AG09319 (cell line): ENCODE measurements at places on chromosomes 11 and 22.

DNA sequence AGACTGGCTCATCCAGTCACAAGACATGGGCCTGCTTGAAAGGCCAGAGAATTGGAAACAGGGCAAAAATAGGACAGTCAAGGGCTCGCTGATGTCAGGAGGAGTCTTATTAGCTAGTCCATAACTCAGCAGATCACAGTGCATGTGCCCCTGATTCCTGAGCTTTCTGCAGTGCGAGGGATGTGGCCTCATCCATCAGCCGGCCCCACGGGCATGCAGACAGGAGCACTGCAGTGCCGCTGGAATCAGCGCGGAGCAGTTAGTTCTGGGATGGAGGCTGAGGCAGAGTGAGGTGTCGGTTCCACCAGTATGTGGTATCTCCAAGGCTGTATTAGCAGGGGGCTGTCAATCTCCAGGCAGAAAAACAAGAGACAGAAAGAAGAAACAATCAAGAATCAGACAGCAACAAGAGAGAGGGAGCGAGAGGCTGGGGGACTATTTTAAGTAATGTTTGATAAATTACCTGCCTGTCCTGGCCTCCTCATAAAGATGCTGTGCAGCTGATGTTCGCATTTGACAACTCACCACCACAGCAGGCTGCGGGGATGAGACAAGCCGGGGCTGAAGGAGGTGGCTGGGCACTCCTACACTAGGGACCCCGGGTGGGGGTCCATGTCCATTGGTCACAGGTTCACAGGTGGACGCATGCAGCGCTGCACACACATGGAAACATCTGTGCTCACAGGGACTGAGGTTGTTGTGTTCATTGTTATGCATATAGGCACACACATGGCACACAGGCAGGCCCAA is 167.2 kb downstream of the TRIM29 start:
- no peak for DNase-seq

DNA sequence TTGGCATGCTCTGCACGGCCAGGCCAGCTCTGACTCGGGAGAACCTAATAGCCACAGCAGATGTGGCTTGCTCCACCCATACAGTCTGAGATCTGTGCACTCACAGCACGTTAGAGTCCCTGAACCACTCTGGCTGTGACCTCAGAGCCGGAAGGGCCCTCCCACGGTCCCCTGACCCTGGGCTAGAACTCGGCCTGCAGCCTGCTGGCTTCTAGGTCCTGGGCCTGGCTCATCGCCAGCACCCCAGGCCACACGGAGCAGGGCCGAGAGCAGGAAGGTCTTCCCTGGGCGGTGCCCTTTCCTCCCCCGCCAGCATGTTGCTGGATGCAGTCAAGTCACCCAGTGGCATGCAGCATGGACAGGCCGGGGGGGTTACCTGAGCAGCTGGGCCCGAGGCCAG is 35.3 kb upstream of the TTLL12 start:
- DNase-seq = no peak

DNA sequence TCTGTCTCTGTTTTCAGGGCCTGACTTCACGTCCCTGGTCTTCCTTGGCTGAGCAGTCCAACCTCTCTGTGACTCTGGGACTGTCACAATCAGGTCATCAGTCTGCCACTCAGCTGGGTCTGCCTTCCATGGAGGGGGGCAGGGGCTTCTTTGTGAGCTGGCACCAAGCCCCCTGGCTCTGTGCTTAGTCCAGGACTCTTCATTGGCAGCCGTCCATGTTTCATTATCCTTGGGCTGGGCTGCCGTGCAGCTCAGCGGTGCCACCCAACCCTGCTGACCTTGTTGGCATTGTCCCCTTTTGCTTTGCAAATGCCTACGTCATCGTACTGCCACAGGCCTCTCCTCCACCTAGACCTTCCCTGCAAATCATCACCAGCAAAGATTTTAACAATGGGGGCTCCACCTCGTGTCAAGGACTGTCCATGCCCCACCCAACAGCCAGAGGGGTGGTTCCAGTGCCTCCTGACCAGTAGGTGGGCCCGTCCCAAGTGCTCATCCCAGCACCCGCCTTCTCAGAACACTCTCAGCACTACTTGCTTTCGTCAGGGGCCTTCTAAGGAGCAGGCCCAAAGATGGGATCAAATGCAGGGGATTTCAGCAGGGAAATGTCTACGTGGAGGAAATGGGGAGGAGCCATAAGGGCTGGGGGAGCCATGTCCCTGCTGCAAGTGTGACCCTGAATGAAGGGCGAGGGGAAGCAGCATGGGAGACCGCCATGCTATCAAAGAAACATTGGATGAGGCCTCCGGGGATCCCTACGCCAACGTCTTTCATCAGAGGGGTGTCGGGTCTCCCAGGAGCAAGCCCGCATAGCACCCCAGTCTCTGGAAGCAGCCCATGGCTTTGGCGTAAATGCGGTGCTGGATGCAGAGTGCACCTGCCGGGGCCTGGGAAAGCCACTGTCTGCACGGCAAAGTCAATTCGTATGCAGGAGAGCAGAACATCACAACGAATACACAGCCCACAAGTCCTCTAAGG is 18.2 kb downstream of the KRTAP5-6 start:
- no peak for DNase-seq

GRCh38 chr22:19174106-19175025 is 4.2 kb downstream of the SLC25A1 start:
- no peak for DNase-seq

GRCh38 chr22:37726241-37726887 is 29.5 kb downstream of the TRIOBP start:
- no peak for DNase-seq

GRCh38 chr22:50621356-50621880 is 6.5 kb downstream of the ARSA start:
- no peak for DNase-seq

DNA sequence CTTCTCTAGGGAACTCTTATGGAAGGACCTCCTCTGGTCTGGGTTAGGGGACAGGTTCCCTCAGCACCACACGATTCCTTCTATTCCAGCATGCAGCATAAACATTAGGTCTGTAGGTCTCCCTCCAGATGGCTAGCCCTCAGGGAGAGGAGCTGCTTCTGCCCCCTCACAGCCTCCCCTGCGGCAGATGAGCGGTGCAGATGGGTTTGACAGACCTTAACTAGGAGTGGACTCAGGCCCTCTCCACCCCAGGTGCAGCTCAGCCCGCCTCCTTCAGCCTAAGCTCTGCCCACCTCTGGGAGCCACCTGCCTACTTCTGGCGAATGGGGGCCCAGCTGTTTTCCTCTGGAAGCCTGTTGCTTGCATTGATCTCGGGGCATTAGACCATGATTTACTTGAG is 55.7 kb upstream of the EIF3D start:
- DNase-seq = no peak

DNA sequence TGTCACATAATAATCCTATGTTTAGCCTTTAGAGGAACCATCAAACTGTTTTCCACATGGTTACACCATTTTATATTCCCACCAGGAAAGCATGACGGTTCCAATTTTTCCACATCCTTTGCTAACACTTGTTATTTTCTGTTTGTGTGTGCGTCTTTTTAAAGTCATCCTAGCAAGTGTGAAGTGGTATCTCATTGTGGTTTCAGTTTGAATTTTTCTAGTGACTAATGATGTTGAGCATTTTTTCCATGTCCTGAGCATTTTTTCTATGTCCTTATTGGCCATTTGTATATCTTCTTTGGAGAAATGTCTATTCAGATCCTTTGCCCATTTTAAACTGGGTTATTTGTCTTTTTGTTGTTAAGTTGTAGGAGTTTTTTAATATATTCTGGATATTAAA is 53.7 kb upstream of the DEPDC7 start:
- DNase-seq = no peak

DNA sequence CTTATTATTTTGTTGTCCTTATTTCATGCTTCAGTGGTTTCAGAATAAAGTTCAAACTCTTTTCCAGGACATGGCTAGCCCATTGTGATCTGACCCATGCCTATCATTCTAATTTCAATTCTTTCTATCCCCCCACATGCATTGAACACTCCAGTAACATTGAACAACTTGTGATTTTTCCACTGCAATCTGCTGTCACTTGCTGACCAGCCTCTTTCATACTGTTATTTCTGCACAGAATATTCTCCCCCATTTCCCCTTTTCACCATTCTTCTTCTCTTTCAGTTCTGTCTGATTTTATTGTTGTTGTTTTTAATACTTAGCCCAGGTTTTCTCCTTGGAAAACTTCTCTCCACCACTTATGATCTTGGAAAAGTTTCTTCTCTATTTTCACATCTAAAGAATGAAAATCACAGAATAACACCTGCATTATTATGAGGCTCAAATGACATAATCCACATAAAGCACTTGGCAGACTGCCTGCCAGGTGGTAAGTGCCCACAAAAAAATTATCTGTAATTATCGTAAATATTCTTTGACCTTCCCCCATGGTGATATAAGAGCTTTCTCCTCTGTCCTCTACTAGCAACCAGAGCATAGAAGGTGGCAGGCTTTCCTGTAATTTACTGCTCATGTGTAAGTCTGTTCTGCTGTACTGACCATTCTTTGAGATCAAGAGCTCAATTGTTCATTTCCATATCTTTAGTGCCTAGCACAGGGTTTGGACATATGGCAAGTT is 51.9 kb upstream of the EED start:
- DNase-seq = no peak

DNA sequence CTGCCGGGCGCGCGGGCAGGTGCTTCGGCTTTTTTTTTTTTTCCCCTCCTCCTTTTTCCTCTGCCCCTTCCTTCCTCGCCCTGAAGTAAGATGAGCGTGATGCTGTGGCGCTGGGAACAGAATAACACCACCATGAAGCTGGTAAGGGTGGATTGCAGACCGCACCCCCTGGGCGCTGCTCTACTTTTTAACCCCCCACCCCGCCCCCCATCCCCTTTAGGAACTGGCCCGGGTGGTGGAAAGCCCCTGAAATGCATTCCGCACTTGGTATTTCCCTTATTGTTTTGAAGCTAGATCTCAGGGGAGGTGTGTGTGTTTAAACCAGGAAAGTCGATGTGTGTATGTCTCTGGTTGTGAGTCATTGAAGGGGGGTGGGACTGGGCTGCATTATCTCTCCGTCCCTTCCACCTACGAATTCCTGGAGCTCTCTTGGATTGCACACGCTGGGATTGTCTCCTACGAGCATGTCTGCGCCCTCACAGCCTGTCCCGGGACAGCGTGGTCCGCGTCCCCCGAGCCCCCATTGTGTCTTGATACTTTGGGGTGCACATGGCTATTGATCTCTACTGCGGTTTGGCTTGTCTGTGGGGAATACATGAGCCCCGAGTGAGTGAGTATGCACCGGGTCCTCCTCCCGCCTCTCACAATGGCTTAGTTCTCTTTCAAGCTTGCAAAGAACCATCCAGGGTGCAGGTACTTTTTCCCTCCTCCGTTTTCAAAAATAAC is 64.9 kb downstream of the NAV2 start:
- no peak for DNase-seq

DNA sequence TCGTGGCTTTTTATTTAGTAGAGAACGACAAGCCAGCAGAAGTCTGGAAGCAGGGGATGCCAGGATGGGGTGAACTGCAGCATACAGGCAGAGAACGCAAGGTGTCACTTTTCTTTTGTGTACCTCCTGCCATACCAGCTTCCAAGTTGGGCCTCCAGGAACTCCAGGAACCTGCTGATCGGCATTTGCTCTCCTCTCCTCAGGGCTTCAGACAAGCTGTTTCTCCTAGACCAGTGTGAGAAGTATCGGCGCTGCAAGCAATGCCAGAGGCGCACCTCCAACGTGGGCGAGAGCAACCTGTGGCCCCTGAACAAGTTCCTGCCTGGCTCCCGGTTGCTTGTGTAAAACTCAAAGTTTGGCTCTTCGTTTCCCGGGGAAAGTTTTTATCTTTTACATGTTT is 47.7 kb downstream of the CCDC81 start:
- DNase-seq = no peak

- no peak for DNase-seq
These were observed 17.2 kb downstream of the TESMIN start for GRCh38 chr11:68734111-68734510.

DNA sequence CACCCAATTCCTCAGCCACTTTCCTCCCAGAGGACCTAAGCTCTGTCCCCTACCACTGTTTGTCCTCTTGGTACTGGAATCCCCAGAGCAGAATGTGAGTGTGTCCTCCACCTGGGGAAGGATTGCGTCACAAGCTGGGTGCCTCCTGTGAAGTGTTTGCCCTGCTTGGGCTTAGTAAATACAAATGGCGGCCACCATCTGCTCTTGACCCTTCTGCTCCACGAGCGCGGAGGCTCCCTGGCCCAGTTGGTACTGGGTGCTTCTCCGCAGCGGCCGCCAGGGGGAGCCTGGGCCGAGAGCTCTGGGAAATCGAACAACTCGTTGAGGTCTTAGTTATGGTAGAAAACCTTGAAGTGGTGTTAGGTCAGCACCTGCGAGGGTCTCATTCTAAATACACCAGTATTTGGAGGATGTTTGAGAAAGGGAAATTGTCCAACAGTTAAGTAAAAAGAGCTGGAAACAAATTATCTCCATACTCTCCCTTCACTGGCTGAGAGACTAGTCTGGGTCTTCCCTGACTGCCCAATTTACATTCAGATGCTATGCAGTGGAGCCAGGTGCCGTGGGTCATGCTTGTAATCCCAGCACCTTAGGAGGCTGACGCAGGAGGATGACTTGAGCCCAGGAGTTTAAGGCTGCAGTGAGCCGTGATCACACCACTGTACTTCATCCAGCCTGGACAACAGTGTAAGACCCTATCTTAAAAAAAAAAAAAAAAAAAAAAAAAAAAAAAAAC is 74.6 kb upstream of the TEAD1 start:
- DNase-seq = no peak

- DNase-seq = no peak
These were observed 8.6 kb downstream of the ARAP1 start for GRCh38 chr11:72743321-72744221.

- no peak for DNase-seq
These were observed 1.6 kb downstream of the C1QTNF5 start for GRCh38 chr11:119338965-119339588.

GRCh38 chr22:25382762-25383161 is 163.3 kb downstream of the CRYBB2 start:
- DNase-seq = no peak

GRCh38 chr11:3890014-3890413 is 34.5 kb downstream of the STIM1 start:
- DNase-seq = no peak

GRCh38 chr22:44292521-44292920 is 20.2 kb downstream of the SHISAL1 start:
- no peak for DNase-seq

DNA sequence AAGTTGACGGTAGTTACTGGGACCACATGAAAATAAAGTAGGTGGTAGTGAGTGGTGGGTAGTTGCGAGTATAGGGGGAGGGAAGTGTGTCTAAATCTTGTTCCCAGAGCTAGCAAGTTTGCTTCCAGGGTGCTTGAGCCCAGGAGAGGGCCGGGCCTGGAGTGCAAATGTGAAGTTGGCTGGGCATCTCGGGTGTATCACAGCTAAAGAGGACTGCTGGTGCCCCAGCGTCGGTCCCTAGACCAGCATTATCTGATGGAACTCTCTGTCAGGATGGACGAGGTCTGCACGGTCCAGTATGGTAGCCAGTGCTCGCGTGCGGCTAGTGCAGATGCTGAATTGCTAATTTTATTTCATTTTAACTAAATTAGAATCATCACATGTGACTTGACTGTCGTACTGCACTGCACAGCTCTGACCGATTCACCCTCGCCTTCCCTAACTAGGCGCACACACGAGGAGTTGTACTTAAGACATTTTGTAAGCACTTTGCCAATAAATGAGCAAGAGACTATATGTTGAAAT is 75.4 kb downstream of the ARHGAP8 start:
- DNase-seq = no peak
